ENCODE measurements at places on chromosomes 11 and 22.

DNA sequence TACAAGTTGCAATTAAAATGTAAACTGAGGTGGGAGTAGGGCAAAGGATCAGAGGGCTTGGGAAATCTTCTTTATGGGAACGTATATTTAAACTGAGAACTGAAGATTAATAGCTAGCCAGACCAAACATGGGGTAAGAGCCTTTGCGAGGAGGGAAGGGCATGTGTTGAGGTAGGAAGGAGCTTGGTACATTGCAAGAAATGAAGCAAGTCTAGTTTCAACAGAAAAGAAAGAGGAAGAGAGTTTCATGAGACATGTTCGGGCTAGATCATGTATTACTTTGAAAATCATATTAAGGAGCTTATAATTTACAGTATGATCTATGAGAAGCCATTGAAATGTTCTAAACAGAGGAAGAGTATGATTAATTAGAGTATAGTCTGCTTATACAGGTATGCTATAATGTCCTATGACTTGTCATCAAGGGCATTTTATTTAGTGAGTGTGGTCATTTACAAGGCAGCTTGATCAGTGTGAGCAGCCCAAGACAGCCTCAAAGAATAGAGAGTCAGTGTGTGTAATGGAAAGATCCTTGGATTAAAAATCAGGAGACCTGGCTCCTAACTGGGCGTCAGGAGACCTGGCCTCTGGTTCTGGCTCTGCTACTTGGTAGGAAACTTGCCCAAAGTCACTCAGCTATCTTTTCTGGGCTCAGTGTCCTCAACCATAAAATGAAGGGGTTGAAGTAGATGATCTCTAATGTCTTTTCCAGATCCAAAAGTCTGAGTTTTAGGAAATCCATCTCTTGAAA is 10.9 kb downstream of the GAS2 start:
- DNase-seq = no peak

- no peak for DNase-seq
Measured at GRCh38 chr11:35590412-35590811, 27.8 kb upstream of the FJX1 start.

GRCh38 chr11:34583818-34584217 is 37.1 kb upstream of the EHF start:
- no peak for DNase-seq

DNA sequence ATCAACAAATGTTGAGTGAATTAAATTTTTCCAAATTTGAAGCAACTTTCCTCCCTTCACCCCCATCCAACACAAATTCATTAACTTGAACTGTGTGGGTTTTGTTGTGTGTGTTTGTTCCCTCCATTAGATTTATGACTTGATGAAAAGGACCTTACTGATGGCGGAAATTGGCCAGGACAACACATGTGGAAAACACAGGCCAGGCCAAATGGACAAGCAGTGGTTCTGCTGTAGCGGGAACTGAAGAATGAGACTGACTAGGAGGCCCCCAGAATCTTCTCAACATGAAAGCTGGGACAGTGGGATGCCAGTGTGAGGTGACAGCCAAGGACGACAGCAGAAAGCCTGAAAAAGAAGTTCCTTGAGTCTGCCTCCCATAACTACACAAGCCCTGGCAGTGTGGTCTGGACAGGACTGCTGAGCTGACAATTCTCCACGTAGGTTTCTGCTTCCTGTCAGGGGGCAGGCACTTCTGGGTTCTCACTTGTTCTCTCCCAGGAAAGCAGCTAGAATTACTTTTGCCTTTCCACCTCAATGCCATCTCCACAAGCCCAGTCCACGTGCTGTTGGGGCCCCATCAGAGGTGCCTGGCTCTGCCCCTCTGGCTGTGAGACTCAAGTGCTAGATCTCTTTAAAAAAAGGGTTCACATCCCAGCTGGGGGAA is 94.3 kb downstream of the ETS1 start:
- no peak for DNase-seq

DNA sequence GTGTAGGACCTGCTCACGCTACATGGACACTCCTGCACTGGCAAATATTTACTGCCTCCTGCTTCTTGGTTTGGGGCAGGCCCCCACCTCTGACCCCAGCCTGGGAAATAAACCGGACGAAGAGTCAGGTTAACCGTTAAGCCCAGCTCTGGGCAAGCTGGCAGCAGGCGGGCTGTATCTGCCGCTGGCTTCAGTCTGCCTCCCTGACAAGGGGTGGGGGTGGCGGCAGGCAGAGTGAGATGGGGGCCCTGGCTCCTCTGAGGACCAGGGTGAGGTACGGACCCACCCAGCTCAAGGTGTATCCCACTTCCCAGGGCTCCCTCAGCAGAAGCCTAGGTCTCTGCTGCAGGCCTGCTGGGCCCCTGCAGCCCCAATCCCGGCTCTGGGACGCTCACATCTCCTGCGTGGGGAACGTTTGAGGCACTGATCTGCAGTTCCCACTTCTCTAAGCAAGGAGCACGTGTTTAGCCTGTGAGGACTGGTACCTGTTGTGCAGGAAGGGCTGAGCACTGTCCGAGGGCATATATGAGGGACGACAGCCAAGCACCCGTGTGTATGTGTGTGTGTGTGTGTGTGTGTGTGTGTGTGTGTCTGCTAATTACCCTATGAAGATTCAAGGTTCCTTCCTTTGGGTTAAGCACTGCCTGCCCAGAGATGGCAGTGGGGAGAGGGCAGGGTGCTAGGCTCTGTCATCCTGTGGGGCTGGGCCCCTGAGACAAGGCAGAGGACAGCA is 1.1 kb upstream of the LRRC75B start:
- DNase-seq = no peak

DNA sequence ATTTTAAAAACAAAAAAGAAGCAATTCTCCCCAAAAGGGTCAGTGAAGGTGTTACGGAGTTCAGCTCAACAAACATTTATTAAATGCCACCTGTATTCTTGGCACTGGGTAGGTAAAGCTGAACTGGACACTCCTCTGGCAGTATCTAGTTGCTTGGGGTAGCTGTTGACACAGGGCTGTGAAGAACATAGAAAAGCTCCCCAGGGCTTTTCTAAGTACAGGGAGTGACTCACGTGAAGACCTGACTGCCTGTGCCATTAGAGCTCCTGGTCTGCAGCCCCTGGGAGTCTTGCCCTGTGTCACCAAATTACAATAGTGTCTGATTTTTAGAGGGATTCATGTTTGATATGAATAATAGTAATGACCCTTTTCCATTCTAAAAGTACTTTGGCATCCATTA is 43.6 kb downstream of the COA4 start:
- no peak for DNase-seq

DNA sequence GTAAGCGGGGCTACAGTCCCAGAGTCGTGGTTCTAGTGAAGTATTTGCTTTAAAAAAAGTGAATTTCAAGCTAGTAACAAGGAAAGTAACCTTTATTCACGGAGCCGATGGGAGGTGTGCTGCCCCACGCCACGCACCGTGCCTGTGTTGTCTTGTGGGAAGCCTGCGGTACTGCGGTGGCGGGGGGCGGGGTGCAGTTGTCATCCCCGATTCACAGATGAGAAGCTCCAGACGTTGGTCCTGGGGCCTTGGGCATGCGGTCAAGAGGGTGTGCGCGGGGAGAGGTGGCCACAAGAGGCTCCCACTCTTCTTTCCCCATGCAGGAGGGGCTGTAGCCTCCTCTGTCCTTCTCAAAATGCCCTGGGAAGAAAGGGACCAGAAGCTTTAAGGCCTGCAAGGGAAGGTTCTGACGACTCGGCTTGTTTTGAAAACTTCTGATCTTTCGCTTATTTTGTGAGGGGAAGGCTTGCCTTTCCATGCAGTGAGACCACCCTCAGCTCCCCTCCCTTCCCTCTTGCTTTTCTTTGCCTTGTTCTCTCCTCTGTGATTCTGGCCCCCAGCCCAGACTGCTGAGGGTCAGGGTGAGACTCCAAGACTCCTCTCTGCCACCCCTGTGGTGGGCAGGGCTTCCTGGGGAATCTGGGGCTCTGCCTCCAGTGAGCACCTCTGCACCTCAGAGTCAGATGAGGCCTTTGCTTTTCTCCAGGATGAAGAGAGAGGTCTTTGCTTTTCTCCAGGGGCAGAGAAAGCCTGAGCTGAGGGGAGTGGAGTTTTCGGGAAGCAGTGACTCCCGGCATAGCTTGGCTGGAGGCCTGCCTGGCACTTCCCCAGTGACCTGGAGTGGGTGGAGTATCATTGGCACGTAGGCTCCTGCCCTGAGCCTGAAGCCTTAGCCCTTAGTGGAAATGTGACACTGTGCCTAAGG is 6.2 kb downstream of the GLB1L3 start:
- DNase-seq = no peak

- no peak for DNase-seq
Measured at GRCh38 chr11:112355726-112356125, 95.1 kb upstream of the PLET1 start.

DNA sequence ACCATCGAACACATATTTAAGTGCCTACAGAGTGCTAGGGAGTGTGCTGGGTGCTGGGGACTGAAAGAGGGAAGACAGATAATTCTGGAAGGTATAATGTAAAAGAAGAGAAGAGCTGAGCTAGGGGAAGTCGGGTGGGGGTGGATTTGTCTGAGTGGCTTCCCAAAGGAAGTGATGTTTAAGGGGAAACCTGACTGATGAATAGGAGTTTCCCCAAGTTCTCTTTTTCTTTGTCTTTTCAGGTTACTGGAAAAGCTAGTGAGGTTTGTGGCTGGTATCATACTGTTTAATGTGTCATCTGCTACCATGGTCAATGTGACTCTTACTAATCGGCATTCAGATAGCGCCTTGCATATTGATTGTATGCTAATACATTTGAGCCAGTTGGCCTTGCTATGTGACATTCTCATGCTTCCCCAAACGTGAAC is 151.6 kb upstream of the MTMR2 start:
- no peak for DNase-seq

GRCh38 chr11:119103793-119104192 is 2.1 kb upstream of the DPAGT1 start:
- DNase-seq = peak; percentile 24

- no peak for DNase-seq
Measured at GRCh38 chr11:119854521-119854920, 125.5 kb upstream of the NECTIN1 start.

DNA sequence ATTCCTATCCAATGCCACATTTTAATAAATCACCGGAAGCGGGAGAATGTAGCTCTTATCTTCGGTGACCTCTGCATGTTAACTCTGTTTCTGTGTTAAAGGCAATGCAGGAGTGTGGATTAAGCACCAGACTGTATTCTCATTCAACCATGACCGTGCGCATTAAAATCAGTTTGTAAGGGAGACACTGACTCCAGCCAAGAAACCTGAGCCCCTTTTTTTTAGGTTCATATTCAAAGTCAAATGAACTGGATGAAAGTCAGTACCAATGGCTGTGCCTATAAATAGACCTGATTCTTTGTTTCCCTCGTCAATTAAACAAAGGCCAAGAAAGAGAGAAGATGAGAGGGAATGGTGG is 32.2 kb downstream of the C11orf91 start:
- peak; percentile 4 for DNase-seq

- no peak for DNase-seq
Measured at GRCh38 chr11:68974421-68975194, 6.2 kb downstream of the MRGPRD start.

DNA sequence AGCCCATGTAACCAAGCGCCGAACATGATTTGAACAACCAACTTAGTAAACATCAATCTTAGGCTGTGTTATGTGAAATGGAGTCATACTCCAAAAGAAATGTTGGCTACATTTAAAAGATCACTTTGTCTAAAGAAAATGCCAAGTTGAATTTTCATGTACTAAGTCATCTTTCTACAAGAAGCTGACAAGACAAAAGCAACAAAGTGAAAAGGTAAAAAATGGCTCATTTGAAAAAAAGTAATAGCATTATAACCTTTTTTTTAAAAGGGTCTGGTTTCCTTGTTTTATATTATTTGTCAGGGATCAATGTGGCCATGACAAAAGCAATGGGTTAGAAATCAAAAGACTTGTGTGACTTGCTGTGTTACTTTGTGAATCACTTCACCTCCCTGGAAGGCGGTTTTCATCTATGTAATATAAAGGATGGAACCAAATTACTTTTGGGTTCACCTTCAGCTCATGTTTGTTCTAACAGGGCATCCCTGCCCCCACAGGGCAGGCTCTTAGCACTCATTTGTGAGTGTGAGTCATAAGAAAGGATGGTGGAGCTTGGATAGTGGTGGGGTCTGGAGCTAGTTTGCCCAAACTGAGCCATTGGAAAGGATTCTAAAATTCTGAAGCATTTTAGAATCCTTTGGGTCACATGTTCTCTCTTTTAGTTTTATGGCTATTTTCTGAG is 131.9 kb upstream of the MTMR2 start:
- DNase-seq = no peak

DNA sequence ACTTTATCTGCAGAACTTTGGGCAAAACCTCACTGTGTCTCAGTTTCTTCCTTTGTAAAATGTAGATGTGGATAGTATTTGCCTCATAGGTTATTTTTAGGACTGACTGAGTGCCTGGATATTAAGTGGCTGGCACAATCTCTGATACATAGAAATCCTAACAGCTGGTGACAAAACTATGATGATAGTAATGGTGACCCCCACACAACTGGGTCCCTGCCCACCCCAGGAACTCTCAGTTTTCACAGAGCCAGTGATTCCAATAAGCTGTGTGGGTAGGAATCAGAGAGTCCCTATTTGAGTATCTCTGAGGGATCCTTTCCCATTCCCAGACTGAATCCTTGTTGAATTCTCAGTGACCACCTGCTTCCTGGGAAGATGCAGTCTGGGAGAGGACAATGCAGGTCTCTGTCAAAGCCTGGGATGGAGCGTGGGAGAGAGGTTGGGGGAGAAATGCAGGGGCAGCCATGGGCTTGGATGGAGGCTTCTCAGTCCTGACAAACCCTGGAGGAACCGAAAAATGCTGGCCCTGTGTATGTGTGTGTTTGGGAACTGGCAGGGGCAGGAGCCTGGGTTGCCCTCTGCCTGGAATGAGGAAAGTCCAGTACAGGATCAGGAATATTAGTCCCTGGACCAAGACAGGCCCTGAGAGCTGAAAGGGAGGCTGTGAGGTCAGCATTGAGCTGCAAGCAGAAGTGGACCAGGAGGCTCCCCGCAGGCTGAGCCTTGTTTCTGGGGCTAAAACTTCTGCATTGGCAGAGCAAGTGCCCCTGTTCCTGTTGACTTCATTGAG is 6.1 kb upstream of the P2RY6 start:
- DNase-seq = no peak

- no peak for DNase-seq
Measured at GRCh38 chr22:50176850-50177536, 6.5 kb downstream of the PANX2 start.

DNA sequence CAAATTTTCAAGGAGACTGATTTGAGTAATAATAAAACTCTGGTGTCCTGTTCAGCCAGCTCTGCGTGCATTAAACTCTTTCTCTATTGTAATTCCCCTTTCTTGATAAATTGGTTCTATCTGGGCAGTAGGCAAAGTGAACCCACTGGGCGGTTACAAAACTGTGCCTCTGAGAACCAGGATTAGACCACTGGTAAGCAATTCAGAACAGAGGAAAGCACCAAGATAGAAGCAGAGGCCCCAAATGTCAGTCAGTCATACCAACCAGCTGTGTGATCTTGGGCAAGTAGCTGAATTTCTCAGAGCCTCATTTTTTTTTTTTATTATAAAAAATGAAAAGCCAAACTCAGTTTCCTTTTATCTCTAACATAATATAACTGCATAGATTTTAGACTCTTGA is 54.9 kb downstream of the TRIM44 start:
- DNase-seq = no peak

DNA sequence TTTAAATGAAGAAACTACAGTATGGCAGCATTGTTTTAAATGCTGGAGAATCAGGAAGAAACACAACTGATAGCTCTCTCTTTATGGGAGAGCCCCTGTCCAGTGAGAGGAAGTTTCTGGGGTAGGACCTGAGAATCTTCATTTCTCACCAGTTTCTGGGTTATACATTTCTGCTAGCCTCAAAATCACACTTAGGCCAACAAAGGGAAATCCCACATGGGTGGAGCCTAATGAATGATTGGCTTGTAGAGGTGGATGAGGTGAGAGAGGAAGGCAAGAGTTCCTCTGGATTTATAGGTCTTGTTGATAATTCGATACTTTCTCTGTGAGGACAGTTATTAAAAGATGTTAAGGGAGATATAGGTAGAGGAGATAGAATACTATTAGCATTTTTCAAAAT is 1397.3 kb upstream of the TENM4 start:
- DNase-seq = no peak
